ENCODE measurements at places on chromosomes 6 and 20. TPM values are rescaled to one million over a fixed set of nuclear protein-coding genes. Genes with fewer than 3 reads are reported as not detected.

HLA-DRB5 gene
- total RNA-seq: not detected

DNA sequence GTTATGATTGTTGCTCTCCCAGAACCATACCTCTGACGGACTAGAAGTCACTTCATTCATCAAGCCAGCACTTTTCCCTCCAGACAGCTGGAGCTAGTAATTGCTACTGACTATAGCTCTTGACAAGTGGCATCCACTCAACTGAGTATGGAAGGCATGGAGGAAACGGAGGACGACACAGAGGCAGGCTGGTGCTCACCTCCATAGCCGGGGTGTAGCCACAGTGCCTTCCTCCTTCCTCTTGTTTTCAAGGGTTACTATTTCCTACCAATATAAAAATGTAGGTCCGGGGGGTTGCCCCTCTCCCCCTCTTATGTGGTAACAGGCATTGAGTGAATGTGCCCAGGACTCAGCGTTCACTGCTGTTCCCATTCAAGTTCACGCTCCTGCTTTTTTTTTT lies 23.5 kb upstream of the FOXC1 start:
- H3K4me3 ChIP-seq: no peak overlapping the region
- H3K27ac ChIP-seq: no peak overlapping the region
- no peaks in the 10 kb centered on the region for H3K27me3 ChIP-seq
- no peaks in the 10 kb centered on the region for H3K4me1 ChIP-seq
- no peak for DNase-seq
- no peaks in the 10 kb centered on the region for H3K36me3 ChIP-seq

GRCh38 chr6:73969971-73970970 lies 274.3 kb downstream of the CD109 start:
- no peaks in the 10 kb centered on the region for H3K4me1 ChIP-seq
- H3K36me3 ChIP-seq: no peaks in the 10 kb centered on the region
- H3K4me3 ChIP-seq: no peak overlapping the region
- peak; percentile 64 for DNase-seq

- no peaks in the 10 kb centered on the region for H3K4me1 ChIP-seq
- no peaks in the 10 kb centered on the region for H3K36me3 ChIP-seq
- no peaks in the 10 kb centered on the region for H3K27me3 ChIP-seq
- H3K27ac ChIP-seq: no peak overlapping the region
These were observed 41.8 kb upstream of the FOXO3 start for GRCh38 chr6:108518714-108519576.

SCRT2 gene
- total RNA-seq: not detected

SNAI1 gene
- total RNA-seq: 0.66 TPM

DNA sequence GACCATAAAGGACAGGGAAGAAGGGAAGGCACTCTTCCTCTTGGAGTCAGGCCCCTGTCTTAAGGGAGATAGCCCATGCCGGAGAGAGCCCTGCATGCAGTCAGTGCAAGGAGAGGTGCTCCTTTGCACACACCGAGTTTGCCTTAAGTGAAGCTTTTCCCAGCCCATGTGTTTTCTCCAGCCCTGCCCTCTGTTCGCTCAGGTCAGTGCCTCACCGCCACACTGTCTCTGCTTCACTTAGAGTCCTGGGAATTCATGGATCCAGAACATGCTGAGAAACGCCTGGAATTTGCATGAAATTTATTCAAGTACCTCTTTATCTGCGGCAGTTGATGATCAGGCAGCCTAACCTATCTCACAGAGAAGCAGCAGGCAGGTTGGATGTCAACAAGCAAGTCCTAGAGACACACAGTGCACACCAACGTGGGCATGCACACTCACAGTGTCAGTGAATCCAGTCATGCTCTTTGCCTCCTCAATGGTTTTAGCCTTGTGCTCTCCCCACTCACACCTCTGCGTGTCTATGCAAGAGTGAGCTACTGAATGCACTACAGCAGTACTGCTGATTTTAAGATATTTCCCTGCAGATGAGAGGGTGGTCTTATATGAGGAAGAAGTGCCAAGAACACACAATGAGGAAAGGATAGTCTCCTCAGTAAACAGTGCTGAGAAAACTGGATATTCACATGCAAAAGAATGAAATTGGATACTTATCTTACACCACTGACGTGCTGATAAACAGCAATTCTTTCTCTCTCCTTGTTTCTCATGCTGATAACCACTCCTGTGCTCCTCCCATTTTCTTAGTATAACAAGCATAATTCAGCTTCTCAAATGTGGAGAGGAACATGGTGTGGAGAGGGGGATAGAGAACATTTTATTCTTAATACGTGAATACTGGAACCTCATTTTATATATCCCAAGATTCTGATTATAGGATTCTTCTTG lies 295.1 kb upstream of the CDYL start:
- H3K4me1 ChIP-seq: no peaks in the 10 kb centered on the region
- DNase-seq: no peak
- no peak overlapping the region for H3K27ac ChIP-seq
- no peak overlapping the region for H3K4me3 ChIP-seq

NMBR gene
- total RNA-seq: under 0.01 TPM

TRIM15 gene
- not detected for total RNA-seq

GRCh38 chr6:143515061-143515760 lies 3.7 kb upstream of the FUCA2 start:
- no peaks in the 10 kb centered on the region for H3K36me3 ChIP-seq
- peak; percentile 52 for DNase-seq
- peaks cover 8% of the 10 kb centered on the region for H3K27me3 ChIP-seq
- peaks cover 5% of the 10 kb centered on the region for H3K4me1 ChIP-seq
- H3K4me3 ChIP-seq: no peak overlapping the region

OR12D3 gene
- not detected for total RNA-seq

DNA sequence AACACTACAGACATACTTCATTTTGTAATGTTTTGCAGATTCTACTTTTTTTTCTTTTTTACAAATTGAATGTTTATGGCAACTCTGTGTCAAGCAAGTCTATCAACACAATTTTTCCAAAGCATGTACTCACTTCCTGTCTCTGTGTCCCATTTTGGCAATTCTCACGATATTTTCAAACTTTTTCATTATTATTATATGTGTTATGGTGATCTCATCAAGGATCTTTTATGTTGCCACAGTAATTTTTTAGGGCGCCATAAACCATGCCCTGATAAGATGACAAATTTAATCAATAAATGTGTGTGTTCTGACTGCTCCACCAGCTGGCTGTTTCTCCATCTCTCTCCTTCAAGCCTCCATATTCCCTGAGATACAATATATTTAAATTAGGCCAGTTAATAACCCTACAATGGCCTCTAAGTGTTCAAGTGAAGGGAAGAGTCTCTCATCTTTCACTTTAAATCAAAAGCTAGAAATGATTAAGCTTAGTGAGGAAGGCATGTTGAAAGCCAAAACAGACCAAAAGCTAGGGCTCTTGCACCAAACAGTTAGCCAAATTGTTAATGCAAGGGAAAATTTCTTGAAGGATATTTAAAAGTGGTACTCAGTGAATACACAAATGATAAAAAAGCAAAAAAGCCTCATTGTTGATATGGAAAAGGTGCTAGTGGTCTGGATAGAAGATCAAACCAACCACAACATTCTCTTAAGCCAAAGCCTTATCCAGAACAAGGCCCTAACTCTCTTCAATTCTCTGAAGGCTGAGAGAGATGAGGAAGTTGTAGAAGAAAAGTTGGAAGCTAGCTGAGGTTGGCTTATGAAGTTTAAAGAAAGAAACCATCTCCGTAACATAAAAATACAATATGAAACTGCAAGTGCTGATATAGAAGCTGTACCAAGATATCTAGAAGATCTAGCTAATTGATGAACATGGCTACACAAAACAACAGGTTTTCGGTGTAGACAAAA lies 194.4 kb upstream of the TAB2 start:
- no peaks in the 10 kb centered on the region for H3K4me1 ChIP-seq
- H3K36me3 ChIP-seq: no peaks in the 10 kb centered on the region
- H3K27me3 ChIP-seq: no peaks in the 10 kb centered on the region
- DNase-seq: no peak
- H3K27ac ChIP-seq: no peak overlapping the region

- H3K4me1 ChIP-seq: no peaks in the 10 kb centered on the region
- DNase-seq: peak; percentile 11
- no peak overlapping the region for H3K4me3 ChIP-seq
- no peaks in the 10 kb centered on the region for H3K27me3 ChIP-seq
- no peaks in the 10 kb centered on the region for H3K36me3 ChIP-seq
These were observed 118.1 kb upstream of the TMEM181 start for GRCh38 chr6:158441716-158442215.

DNA sequence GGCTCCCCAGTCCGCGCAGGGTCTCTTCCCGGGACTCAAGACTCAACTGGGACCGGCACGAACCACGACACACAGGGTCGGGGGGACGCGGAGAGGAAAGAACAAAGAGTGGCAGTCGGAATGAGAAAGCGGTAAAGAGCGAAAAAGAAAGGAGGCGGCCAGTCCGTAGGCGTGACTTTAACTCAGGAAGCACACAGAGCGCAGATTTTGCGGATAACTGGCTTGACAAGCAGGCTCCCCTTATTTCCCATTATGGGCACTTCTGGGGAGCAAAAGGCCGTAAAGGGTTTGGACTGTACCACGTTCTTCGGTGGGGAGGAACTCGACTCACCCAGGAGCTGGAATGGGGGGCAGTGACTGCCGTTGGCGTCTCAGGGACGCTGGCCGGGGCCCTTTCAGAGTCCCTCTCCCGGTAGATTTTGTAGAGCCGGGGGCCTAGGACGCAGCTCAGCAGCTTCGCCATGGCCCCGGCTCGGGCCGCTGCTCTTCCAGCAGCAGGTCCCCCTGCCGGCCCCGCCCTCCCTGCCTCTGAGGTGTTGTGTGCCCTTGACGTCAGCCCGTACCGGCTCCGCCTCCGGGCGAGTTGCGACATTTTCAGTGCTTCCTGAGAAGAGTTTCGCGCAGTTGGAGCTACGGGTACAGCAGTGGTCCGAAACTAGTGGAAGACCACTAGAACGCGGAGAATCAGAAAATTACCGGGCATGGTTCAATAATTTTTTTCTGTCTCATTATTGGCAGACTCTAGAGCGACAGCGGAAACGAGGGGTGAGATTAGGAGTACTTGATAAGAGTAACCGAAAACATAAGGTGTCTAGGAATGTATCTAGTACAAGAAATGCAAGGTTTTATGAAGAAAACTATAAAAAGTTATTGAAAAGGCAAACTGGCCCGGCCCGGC lies at the start of gene ABHD16A:
Gene ABHD16A, minus strand, starts transcription at position 506 of the 898 bp plus-strand sequence. Its CDS starts 43 bp downstream, at position 463.
- DNase-seq: peak; percentile 99
- peak within 1 kb of the TSS; percentile 76 for H3K4me3 ChIP-seq
- H3K27ac ChIP-seq: peak within 1 kb of the TSS; percentile 98
- H3K27me3 ChIP-seq: no peaks in the 10 kb centered on the region
- no peaks in the 10 kb centered on the region for H3K36me3 ChIP-seq

DNA sequence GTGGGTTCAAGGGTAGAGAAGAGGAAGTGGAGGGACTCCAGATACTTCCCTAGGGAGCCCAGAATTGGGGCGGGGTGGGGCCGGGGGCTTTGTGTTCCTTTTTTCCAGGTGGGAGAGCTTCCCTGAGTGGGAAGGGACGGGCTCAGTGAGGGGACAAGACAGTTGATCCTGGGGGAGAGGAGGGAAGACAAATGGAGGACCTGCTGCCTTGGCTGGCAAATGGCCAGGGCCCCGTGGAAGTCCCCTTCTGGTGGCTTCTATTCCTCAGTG lies 2.6 kb downstream of the CTSZ start:
- H3K27ac ChIP-seq: no peak overlapping the region
- no peak overlapping the region for H3K4me3 ChIP-seq
- H3K27me3 ChIP-seq: no peaks in the 10 kb centered on the region
- H3K36me3 ChIP-seq: peaks cover 7% of the 10 kb centered on the region
- peaks cover 8% of the 10 kb centered on the region for H3K4me1 ChIP-seq
- no peak for DNase-seq

GRCh38 chr6:71510057-71510713 lies 221.6 kb downstream of the OGFRL1 start:
- no peak overlapping the region for H3K27ac ChIP-seq
- H3K27me3 ChIP-seq: no peaks in the 10 kb centered on the region
- H3K36me3 ChIP-seq: no peaks in the 10 kb centered on the region
- DNase-seq: peak; percentile 93

DNA sequence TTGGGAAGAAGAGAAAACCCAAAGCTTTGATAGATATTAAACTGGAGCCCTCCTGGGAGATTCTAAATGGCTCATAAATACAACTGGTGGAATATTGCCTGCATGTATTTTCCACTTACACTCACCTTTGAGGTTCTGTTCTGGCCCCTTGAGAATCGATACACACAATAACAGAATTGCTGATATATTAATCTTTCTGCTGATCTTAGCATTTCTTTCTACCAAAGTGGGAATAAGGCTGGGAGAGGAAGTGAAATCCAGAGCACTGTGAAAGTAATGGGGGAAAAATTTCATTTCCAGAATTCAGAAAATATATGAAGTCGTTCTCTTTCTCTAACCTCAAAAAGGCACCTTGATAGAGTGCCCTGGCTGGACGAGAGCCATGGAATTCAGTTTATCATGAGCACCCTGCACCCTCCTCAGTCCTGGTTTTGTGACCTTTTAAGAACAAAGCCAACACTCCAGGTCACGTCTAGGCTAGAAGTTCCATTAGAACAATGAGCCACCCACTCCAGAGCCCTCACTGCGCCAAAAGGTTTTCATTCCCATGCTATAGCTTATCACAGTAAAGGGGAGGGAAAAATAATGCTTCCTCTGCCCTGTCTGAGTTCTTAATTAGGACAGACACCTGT lies 244.5 kb downstream of the CD83 start:
- no peaks in the 10 kb centered on the region for H3K27me3 ChIP-seq
- H3K27ac ChIP-seq: no peak overlapping the region
- DNase-seq: no peak

- no peaks in the 10 kb centered on the region for H3K27me3 ChIP-seq
- no peak overlapping the region for H3K27ac ChIP-seq
- no peaks in the 10 kb centered on the region for H3K36me3 ChIP-seq
- no peak for DNase-seq
- no peak overlapping the region for H3K4me3 ChIP-seq
These were observed 161.5 kb downstream of the PACRG start for GRCh38 chr6:162889303-162889702.

All from fibroblast of lung (primary cell).